ENCODE measurements at places on chromosomes 2 and 18. TPM values are rescaled to one million over a fixed set of nuclear protein-coding genes. Genes with fewer than 3 reads are reported as not detected.

DNA sequence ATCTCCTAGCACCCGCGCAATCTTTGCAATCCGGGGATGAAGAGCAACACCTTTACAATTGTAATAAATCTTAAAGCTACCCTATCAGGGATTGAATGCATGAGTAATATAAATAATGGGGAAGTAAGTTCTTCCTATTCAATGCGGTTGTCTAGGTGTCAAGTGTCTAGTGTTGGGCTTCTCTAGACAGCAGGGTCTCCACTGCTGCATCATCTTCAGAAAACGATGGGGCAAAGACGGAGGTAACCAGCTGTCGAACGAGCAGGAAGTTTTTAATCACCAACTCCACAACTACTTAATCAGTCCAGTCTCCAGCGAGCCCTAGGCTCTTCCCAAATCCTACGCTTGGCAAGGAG lies 573 bp downstream of the STAM2 start:
- peak; percentile 63 for DNase-seq

DNA sequence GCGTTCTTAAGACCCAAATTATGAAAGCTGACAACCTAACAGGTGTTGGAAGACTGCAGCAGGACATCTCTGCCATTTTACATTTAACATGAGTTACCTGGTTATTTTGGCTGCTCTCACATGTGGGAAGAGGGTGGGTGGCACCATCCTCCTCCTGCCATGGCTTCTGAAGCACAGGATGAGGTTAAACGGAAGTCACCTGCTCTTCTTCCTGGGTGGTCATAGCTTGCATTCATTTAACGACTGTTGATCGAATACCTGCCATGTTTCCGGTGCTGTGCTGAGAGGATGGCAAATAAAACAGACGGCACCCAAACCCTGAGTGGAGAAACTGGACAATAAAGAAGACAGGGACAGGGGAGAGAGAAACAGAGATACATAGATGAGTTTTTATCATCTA lies 118.0 kb downstream of the RHBDD1 start:
- DNase-seq: no peak

GRCh38 chr2:210442457-210442856 lies 34.1 kb downstream of the LANCL1 start:
- DNase-seq: no peak

NDC80 gene
- 9.8 TPM for total RNA-seq

- DNase-seq: no peak
Observed at GRCh38 chr18:77078690-77079070, 53.9 kb downstream of the MBP start.

GRCh38 chr2:3613524-3613905 lies 18.6 kb downstream of the COLEC11 start:
- DNase-seq: no peak

DNA sequence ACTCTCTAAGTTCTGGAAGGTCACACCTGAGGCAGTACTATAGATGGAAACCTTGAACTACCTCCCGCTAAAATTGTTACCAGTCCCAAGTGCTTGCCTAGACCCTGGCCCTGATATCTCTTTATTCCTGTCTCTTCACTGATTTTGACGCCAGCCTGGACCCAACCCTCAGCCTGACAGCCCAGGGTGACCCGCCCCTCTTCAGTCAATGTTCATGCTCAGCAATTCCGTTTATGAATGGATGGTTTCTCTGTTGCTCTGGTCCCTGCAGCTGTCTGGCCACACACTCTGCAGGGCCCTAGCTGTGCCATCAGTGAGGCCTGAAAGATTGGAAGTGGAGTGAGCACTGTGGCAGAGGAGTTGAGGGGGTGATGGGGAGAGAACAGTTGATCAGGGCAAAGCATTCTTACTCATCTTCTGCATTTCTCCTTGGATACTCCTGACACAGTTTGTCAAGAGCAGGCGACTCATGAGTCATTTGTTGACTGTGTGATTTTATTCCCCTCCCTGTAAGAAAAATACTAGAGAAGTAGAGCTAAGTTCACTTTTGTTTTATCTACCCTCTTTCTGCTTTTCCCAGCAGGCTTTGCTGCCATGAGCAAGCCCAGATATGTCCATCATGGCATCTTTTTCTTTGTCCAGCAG lies 46.0 kb downstream of the NPAS2 start:
- no peak for DNase-seq

- no peak for DNase-seq
Observed at GRCh38 chr2:66915237-66915636, 480.3 kb downstream of the MEIS1 start.

- no peak for DNase-seq
Observed at GRCh38 chr2:102486941-102487702, 14.1 kb downstream of the SLC9A4 start.

DNA sequence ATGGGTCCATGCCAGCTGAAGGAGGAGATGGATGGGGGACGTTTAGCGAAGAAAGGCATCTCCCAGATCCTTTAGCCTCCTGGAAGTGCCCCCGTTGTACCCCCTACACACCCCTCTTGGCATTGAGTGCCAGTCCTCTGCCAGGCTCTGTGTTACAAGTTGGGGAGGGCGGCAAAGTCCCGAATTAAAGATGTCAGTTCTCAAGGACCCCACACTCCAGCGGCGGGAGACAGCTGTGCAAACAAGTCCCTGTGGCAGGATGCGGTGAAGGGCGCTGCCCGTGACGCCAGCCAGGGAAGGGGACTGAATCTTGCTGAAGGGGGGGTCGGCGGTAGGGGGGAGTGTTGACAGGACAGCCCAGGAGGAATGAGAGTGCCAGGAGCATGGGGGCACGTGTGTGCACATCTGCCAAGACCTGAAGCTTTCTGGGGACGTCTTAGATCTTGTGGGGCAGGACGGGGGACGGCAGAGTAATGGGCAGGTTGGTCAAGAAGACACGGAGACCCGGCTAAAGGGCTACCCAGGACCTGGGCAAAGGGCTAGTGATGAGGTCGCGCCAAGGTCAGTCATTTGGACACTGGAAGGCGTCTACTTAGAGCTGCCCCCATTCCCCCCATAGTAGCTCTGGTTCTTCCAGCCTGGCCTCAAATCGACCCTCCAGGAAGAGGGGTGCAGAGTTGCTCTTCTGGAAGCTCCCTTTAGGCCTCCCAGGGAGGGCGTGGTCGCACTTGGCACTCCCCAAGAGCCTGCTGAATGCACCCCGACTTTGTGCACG lies 2.8 kb upstream of the CTDSP1 start:
- peak; percentile 68 for DNase-seq

GRCh38 chr2:56047136-56047535 lies 123.6 kb upstream of the EFEMP1 start:
- no peak for DNase-seq
